ENCODE measurements at places on chromosomes 2 and 18. TPM values are rescaled to one million over a fixed set of nuclear protein-coding genes. Genes with fewer than 3 reads are reported as not detected.

The IL1RL2 gene
- 1.5 TPM for polyA plus RNA-seq

The IL36G gene
- not detected for polyA plus RNA-seq

The FHOD3 gene
- polyA plus RNA-seq = 68.7 TPM

The ABHD1 gene
- 4.4 TPM for polyA plus RNA-seq

The ANKRD44 gene
- 19.1 TPM for polyA plus RNA-seq

The CASP10 gene
- polyA plus RNA-seq = 2.5 TPM

The DLX2 gene
- polyA plus RNA-seq = 0.13 TPM

All from adrenal gland (tissue), 19 donors.